NK-92 treated with Interleukin-12 subunit alpha and Interleukin-12 subunit beta, amount 100 ng/mL, for 24 hours (cell line): ENCODE measurements at places on chromosomes 4 and X.

DNA sequence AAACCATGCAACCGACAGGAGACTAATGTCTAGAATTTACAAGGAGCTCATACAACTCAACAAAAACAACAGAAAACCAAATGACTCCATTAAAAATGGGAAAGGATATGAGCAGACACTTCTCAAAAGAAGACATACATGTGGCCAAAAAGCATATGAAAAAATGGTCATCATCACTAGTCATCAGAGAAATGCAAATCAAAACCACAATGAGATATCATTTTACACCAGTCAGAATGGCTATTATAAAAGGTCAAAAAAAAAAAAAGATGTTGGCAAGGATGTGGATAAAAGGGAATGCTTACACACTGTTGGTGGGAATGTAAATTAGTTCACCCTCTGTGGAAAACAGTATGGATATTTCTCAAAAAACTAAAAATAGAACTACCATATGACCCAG is 50.5 kb upstream of the CHRDL1 start:
- no peak for DNase-seq

DNA sequence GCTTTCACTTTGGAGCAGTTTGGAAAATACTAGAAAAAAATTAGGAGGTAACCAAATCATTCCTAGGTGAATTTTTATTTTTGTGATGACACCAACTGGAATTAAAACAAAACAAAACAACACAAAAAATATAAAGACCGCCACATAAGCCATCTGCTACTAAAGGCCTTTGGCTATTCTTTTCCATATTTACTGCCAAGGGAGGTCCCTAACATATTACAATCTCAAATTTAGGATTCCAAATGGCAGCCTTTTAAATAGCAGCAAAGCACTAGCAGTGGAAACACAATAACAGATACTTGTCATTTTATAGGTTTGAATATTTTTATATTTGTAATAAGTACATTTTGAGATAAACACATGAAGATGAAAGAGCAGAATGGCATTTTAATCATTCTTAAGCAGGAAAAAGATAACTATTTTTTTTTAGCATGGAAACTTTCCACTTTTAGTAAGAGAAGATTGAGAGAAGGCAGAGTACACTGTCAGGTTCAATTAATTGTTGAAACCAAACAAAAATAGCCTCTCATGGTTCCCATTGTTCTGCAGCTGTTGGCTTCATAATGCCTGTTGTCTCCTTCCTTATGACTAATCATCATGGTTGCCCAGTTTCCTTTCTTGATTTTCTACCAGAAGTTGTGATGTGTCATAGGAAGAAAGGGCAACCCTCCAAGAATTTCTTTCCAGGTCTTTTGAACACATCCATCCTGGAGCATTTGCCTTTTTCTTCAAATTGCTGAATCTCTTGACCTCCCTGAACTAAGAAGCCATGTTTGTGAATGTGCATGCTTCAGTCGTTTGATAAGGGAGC is 219.0 kb upstream of the EMCN start:
- DNase-seq: no peak

- DNase-seq: no peak
Measured at GRCh38 chr4:111228874-111229273, 606.0 kb upstream of the PITX2 start.

- no peak for DNase-seq
Measured at GRCh38 chr4:3868211-3869173, 102.3 kb downstream of the ADRA2C start.

- DNase-seq: no peak
Measured at GRCh38 chr4:140807491-140808252, 51.5 kb upstream of the TBC1D9 start.

DNA sequence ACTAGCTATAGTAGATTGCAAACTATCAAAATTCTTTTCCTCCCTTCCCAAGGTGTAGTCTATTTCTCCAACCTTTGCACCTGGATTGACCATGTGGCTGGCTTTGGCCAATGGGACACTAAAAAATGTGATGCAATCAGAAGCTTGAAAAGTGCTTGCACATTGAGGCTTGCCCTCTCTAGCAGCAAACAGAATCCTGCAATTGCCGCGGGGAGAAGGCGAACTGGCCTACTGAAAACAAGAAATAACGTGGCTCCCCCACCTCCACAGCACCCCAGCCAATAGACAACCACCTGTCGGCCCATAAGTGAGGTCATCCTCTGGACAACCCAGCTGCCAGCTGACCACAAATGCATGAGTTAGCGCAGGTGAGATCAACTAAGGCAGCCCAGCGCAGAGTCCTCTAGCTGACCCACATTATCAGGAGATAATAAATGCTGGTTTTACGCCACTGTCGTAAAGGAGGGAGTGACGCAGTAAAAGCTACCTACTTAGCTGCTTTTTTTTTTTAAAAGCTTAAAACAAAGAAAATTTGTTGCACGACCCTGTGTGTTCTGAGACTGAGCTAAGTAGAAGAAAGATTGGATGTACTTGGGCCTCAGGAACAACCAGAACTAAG is 95.2 kb downstream of the GK start:
- DNase-seq: no peak
